ELF-1 (cell line): ENCODE measurements at places on chromosomes 16 and 17.
A peak's percentile ranks its signal among the peaks of the same experiment; 100 is the strongest.

GRCh38 chr16:84423416-84423837, 55.1 kb downstream of the ATP2C2 start:
- peak; percentile 26 for DNase-seq

DNA sequence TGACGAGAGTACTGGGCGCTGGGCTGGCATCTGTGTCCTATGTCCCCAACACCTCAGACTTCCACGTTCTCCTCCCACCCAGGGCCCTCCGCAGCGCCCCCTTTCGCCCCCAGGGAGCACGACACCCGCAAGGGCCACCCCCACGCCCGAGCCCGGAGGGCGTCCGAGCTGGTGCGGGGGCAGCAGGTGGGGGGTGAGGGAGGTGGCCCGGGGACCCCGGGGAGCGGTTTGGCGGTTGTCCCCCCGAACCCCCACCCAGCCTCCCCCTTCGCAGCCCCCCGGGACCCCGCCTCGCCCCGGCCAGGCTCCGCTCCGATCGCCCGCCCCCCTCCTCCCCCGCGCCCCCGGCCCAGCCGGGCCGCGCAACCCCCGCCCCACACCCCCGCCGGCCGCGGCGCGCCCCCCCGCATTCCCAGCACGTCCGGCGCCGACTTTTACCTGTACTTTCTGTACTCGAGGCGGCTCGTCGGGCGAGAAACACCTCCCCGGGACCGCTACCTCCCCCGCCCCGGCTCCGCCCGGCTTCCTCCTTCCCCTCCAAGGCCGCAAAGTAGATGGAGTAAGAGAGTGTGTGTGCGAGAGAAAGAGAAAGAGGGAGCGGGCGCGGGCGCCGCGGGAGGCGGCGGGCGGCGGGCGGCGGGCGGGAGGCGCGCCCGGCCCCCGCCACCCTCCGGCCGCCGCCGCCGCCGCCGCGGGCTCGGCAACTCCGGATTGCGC, 901 bp downstream of the CDYL2 start:
- no peak for DNase-seq

DNA sequence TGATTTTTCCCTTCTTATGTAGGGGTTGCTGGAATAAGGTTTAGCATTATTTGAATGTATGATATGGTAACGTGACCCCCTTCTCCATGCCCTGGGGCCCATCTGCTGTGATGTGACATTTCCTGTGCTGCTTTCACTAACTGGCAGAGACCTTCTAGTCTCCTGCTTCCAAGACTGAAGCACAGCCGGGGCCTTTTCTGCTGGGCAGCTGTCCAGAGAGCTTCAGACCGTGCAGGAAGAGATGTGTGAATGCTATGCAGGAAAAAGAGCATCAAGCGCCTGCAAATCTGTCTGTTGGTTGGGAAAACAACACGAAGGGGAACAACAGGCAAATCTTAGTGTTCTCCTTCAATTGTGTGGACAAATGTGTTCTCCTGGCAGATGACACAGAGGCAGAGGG, 128.5 kb downstream of the SPACA3 start:
- DNase-seq, result no peak

- DNase-seq, result no peak
Measured at GRCh38 chr17:1535737-1536136, 19.3 kb upstream of the INPP5K start.

GRCh38 chr16:27398894-27399853, 2.8 kb upstream of the IL21R start:
- no peak for DNase-seq

DNA sequence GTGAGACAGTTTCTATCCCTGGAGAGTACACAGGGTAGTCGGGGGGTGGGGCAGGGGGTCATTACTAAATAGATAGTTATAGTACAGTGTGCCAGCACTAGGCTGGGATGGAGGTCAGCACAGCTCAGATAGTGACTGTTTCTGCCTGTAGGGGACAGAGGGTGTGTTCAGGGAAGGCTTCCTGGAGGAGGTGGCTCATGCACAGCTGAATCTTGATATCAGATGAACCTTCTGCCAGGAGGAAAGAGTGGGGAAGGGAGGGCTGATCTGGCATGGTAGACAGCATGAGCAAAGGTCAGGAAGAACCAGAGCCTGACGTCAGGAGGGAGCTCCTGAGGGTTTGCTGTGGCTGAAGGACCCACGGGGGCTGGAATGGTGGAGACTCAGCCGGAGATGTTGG, 56.6 kb downstream of the OR1D5 start:
- no peak for DNase-seq

DNA sequence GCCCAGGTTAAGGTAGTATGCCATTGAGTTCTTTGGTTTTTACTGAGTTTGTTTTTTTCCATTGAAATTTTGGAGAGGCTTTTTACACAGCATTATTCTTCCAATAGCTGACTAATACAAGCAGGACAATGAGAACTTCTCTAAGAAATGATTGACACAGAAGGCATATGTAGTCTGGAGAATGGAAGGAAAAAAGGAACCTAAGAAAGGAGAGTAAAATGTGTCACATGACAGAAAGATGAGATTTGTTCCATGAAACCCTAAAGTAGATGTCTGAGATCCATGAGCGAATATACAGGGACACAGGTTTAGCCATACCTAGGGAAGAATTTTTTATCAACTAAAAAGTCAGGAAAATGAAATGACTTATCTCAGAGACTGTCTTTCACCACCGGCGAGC, 80.7 kb downstream of the AKAP1 start:
- DNase-seq, result no peak

- DNase-seq, result peak; percentile 51
Measured at GRCh38 chr17:35244341-35245195, 1.7 kb downstream of the SLFN5 start.

DNA sequence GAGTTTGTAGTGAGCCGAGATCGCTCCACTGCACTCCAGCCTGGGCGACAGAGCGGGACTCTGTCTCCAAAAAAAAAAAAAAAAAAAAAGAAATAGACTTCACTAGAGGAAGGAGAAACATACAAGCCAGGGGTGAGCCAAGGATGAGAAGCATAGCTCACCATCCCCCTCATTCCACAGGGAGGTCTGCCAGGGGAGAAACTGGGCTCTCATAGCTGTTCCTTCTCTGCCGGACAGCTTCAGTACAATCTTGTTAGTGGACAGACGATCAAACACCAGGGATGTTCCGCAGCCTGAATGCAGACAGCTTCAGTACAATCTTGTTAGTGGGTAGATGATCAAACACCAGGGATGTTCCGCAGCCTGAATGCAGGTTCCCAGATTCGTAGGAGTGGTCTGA, 509.6 kb downstream of the CDH13 start:
- no peak for DNase-seq

- no peak for DNase-seq
Measured at GRCh38 chr17:40552806-40553693, 12.2 kb downstream of the CCR7 start.

GRCh38 chr16:1044460-1045309, 27.9 kb upstream of the SSTR5 start:
- no peak for DNase-seq

- no peak for DNase-seq
Measured at GRCh38 chr17:41340494-41340893, 10.1 kb downstream of the KRT33A start.

GRCh38 chr16:79668502-79668901, 68.0 kb upstream of the MAF start:
- DNase-seq, result no peak

DNA sequence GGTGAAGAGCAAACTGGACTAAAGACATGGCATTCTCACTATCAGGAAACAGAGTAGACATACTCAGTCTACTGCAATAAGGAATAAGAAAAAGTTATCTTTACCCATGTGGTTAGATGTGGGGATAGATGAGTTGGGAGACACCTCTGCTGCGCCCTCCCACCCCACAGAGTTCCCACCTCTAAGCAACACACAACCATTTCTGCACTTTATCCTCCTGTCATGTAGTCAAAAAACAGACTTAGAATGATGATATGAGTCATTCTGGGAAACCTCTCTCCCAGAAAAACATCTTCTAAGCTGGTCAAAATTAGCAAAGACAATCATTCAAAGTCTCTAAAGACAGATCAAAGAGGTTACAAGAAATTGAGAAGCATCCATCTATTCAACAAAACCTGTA, 94.9 kb downstream of the CACNG1 start:
- no peak for DNase-seq

- DNase-seq, result no peak
Measured at GRCh38 chr17:46270032-46270431, 24.9 kb upstream of the LRRC37A start.

DNA sequence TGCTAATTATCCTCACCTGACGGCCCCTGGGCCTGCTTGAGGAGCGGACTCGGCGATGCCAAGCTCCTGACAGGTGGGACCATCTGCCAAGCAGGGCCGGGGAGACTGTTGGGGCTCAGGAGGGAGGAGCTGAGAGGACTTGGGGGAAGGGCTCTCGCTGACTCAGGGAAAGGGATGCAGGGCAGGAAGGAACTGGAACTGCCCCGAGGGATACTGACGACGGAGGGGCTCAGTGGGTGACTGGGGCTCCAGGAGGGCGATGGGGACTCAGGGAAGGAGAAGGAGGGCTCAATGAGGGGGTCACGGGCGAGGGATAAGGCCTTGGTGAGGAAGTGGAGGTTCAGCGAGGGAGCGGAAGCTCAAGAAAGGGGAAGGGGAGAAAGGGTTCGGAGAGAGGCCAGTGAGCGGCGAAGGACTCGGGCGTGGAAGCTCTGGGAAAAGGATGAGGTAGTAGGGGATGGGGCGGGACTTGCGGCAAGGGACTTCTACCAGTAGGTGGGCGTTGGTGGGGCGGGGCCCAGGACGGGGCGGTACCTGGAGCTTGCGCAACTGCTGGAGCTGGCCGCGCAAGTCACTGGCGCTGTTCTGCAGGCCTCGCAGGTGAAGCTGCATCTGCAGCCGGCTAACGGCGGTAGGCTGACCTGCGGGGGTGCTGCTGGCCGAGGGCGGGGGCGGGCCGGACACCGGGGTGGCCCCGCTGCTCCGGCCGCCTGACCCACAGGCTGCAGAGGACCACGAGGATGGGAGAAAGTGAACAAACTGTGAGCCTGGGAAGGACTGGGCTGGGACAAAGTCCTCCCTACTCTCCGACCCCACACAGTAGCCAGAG, 46.5 kb downstream of the SRCIN1 start:
- DNase-seq, result peak; percentile 96

DNA sequence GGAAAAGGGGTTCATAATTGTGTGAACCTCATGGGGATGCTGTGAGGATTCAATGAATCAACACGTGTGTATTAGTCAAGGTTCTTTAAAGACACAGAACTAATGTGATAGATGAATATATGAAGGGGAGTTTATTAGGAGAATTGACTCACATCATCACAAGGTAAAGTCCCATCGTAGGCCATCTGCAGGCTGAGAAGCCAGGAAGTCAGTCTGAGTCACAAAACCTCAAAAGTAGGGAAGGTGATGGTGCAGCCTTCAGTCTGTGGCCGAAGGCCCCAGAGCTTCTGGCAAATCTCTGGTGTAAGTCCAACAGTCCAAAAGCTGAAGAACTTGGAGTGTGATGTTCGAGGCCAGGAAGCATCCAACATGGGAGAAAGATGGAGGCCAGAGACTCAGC, 413.4 kb downstream of the CDH13 start:
- DNase-seq, result no peak

- no peak for DNase-seq
Measured at GRCh38 chr17:30429155-30429554, 48.1 kb upstream of the GOSR1 start.

DNA sequence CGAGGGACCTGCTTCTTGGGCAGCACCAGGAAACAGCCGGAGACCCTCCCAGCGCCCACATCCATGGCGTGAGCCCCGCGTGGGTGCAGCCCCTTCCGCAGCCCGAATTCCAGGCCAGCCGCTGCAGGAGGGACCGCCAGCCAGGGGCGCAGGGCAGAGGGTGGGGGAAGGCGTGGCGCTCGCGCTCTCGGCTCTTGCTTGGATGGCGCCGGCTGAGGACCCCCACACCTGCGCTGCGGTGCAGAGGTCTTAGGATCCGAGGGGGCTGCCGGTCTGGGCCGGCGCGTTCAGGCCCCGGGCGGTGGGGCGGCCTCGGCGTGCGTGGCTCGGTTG, 28.8 kb downstream of the ACTG1 start:
- DNase-seq, result peak; percentile 54

DNA sequence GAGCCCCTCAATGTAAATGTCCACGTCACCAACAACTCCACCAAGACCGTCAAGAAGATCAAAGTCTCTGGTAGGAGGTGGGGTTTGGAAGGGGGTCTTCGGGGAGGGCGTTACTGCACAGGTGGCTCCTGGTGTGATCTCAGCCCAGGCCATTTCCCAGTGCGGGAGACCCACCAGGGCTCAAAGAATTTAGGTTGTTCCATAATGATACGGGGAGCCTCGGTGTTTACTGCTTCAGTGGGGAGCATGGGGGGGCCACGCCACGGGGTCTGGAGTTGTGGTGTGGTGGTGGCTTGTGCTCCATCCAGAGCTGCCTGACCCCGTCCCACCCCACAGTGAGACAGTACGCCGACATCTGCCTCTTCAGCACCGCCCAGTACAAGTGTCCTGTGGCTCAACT, 7.8 kb downstream of the ARRB2 start:
- DNase-seq, result no peak
